ENCODE measurements at places on chromosomes 6 and 20. TPM values are rescaled to one million over a fixed set of nuclear protein-coding genes. Genes with fewer than 3 reads are reported as not detected.
A peak's percentile ranks its signal among the peaks of the same experiment; 100 is the strongest.

DNA sequence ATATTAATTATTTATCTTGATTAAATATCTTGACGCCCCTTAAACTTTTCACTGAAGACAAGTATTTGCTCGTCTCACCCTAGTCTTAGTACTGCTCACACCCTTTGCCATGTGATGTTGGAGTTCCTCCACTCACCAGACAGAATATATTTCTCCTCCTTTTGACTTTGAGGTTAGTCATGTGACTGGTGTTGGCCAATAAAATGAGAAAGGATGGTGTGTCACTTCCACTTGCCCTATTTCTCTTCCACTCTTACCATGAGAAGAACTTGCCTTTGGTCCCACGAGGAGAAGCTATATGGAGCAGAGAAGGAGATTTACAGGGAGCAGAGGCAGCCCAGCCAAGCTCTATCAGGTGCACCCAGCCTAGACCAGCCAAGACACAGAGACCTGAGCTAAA is 64.9 kb upstream of the TAB2 start:
- H3K4me3 ChIP-seq: no peak overlapping the region
- no peaks in the 10 kb centered on the region for H3K4me1 ChIP-seq
- H3K27ac ChIP-seq: no peak overlapping the region

DNA sequence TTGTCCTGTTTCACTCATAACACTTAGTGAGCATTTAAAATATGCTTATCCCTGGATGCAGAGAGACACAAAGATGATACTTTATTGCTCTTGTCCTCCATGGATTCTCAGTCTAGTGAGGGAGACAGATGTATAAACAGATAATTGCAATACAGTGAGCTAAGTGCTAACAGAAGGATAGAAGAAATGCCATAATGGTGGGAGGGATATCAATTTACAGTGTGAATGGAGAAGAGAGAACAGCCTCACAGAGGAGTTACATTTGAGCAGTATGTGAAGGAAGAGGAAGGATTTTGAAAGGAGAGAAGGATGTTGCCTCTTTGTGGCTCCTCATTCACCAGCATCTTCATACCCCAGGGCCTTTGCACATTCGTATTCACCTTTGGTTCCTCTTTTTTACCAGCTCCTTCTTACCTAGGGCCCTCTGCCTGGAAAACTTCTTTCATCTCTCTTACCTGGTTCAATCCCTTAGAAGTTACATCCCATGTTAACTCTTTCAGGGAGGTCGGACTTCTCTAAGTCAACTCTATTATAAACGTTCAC is 341.7 kb downstream of the PRL start:
- no peaks in the 10 kb centered on the region for H3K36me3 ChIP-seq
- no peak for DNase-seq
- no peak overlapping the region for H3K27ac ChIP-seq
- H3K4me1 ChIP-seq: peaks cover 10% of the 10 kb centered on the region

DNA sequence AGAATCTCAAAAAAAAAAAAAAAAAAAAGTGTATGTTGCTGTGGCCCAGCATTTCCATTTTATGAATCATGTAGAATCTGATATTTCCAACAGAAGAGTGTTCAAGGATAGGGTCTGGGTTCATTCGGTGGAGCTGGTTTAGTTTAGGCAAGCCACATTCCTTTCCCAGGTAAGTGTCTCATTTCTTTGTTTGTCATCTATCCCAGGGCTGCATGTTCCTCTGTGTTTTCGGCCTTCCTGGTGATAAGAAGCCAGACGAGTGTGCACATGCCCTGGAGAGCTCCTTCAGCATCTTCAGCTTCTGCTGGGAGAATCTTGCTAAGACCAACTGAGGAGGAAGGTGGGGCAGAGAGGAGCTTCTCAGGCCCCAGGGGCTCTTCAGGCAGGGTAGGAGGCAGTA is 38.2 kb downstream of the NFYA start:
- H3K27me3 ChIP-seq: no peaks in the 10 kb centered on the region
- H3K4me1 ChIP-seq: no peaks in the 10 kb centered on the region
- no peaks in the 10 kb centered on the region for H3K36me3 ChIP-seq
- no peak overlapping the region for H3K27ac ChIP-seq

- H3K4me1 ChIP-seq: no peaks in the 10 kb centered on the region
- no peaks in the 10 kb centered on the region for H3K36me3 ChIP-seq
- DNase-seq: no peak
- no peak overlapping the region for H3K4me3 ChIP-seq
- H3K27me3 ChIP-seq: no peaks in the 10 kb centered on the region
- H3K27ac ChIP-seq: no peak overlapping the region
These were observed 626.5 kb upstream of the MAP3K7 start for GRCh38 chr6:91213229-91213901.

DNA sequence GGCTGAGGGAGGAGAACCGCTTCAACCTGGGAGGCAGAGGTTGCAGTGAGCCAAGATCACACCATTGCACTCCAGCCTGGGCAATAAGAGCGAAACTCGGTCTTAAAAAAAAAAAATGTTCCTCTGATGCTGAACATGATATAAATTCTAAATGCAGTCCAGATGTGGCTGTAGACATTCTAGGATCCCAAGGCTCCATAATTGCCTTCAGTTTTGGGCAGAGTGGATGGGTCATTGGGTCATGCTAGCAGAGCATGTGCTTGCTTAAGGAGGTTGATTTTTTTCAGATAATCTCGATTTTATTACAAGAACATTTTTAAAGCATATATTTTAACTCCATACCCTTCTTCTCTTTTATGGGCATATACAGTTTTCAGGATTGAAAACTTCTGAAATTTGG is 112.0 kb downstream of the UTRN start:
- H3K4me1 ChIP-seq: no peaks in the 10 kb centered on the region
- no peaks in the 10 kb centered on the region for H3K27me3 ChIP-seq
- no peak overlapping the region for H3K27ac ChIP-seq

GRCh38 chr20:8764344-8764962 is 304.4 kb upstream of the PLCB4 start:
- H3K4me3 ChIP-seq: no peak overlapping the region
- no peaks in the 10 kb centered on the region for H3K4me1 ChIP-seq
- no peaks in the 10 kb centered on the region for H3K27me3 ChIP-seq
- H3K27ac ChIP-seq: no peak overlapping the region
- H3K36me3 ChIP-seq: no peaks in the 10 kb centered on the region
- no peak for DNase-seq

DNA sequence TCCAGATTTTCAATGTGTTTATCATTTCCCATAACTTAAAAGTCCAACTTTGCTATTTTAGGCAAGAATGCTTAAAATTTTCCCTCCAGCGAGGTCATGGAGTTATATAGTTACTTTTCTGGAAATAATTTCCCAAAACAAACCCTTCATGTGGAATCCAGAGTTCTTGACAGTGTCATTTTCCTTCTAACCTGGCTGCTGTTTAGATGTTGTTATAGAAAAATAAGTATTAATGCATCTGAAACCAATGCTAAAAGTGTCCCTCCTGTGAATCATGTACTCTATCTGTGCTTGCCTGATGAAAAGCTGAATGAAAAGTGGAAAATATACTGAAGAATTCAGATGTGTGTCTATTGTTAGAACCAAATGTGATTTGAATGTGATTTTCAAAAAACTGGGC is 245.3 kb upstream of the HSF2 start:
- no peak overlapping the region for H3K27ac ChIP-seq
- H3K27me3 ChIP-seq: no peaks in the 10 kb centered on the region
- no peak overlapping the region for H3K4me3 ChIP-seq

- H3K27me3 ChIP-seq: no peaks in the 10 kb centered on the region
- no peaks in the 10 kb centered on the region for H3K36me3 ChIP-seq
- no peak overlapping the region for H3K27ac ChIP-seq
- no peak for DNase-seq
These were observed 155.6 kb upstream of the SMLR1 start for GRCh38 chr6:130671577-130671976.

DNA sequence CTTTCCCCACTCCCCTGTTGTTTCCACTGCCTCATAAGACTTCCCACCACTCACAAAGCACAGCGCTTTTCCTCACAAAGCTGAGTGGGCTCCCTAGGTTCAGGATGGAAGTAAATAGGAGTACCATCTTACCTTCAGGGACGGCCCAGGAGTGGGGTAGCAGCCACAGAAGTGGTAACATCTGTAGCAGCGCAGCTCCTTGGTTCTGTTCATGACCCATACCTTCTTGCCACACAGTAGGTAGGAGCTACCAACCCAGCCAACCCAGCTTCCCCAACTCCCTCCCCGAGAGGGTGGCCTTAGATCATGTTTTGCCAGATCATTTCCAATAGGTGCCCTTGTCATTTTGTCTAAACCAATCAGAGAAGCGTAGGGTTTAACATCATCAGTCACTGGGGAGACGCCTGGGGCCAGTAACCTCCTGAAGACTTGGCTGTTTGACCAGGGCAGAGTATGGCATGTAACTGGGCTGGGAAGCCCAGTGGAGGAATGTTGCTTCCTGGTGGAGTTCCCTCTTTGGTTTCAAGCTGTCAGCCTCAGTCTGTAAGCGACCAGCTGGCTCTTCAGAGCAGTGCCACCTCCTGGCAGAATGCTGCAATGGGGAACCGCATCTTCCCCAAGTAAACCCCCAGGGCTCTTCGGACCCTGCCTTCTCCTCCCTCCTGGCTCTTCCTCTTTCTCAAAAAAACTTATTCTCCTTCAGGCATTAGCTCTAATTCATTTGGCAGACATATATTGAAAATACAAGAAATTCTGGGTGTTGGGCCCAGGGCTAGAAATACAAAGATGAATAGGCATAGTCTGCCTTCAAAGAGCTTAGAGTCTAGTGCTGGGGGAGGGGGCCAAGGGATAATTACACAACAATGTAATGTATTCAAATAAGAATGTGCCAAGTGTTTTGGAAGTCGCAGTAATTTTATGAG is at the start of gene HLA-DMA:
Gene HLA-DMA, minus strand, starts transcription at position 281 of the 923 bp plus-strand sequence. Its CDS starts 61 bp downstream, at position 220.
- H3K27me3 ChIP-seq: no peaks in the 10 kb centered on the region
- H3K4me3 ChIP-seq: no peak within 1 kb of the TSS
- no peak within 1 kb of the TSS for H3K27ac ChIP-seq

- H3K27ac ChIP-seq: no peak overlapping the region
- H3K36me3 ChIP-seq: no peaks in the 10 kb centered on the region
- DNase-seq: no peak
- peaks cover 28% of the 10 kb centered on the region for H3K4me1 ChIP-seq
These were observed 2.8 kb upstream of the ASF1A start for GRCh38 chr6:118890997-118891790.

GRCh38 chr6:56954403-56955170 is at the start of gene BEND6:
Gene BEND6, plus strand, starts transcription at chr6:56955107. Its CDS starts 26,704 bp downstream, at chr6:56981811.
- H3K36me3 ChIP-seq: no peaks in the 10 kb centered on the region
- peak within 1 kb of the TSS; percentile 94 for H3K4me3 ChIP-seq
- H3K27ac ChIP-seq: peak within 1 kb of the TSS; percentile 94

- H3K27ac ChIP-seq: no peak overlapping the region
- DNase-seq: no peak
- H3K36me3 ChIP-seq: no peaks in the 10 kb centered on the region
- no peak overlapping the region for H3K4me3 ChIP-seq
- H3K27me3 ChIP-seq: no peaks in the 10 kb centered on the region
- H3K4me1 ChIP-seq: peaks cover 49% of the 10 kb centered on the region
These were observed 35.3 kb downstream of the FOXP4 start for GRCh38 chr6:41581381-41581991.

- no peak overlapping the region for H3K27ac ChIP-seq
- no peaks in the 10 kb centered on the region for H3K4me1 ChIP-seq
- no peak for DNase-seq
- H3K4me3 ChIP-seq: no peak overlapping the region
- H3K36me3 ChIP-seq: no peaks in the 10 kb centered on the region
These were observed 18.7 kb downstream of the CCDC170 start for GRCh38 chr6:151512481-151512880.

DNA sequence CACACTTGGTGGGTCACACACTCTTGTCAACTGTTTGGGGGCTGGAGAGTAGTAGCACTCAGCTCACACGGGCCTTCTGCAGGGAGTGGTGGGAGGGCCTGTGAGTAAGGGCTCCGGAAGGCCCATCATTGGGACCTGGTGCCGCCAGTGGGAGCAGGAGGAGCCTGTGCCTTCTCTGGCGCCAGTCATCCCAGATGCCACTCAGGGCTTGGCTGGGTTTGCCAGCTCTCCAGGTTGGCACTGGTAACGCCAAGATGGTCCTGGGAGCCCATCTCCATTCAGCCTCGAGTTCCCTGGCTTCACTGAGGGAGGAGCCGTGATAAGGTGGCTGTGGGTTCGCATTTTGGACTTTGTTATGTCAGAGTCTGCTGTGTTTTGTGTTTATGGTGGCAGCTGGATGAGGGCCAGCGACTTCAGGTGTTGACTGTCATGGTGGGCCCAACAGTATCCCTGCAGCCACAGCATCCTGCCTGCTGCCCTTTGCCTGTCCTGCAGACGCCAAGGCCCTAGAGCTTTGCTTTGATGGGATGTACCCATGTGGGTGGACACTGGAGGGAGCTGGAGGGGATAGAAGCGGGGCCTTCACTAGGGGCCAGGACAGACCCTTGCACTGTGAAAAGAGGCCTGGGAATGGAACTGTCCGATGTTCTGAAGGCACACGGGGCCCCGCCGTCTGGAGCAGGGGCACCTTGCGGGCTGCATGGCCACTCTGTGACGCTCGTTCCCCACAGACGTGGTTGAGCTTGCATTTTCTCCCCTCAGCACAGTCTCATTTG is 13.3 kb upstream of the DNAJC5 start:
- no peaks in the 10 kb centered on the region for H3K27me3 ChIP-seq
- H3K36me3 ChIP-seq: 0 out of 2 replicates have a peak, but pooled peaks cover 11% of the 10 kb centered on the region
- H3K4me1 ChIP-seq: no peaks in the 10 kb centered on the region
- H3K4me3 ChIP-seq: no peak overlapping the region
- no peak overlapping the region for H3K27ac ChIP-seq

GRCh38 chr6:53854843-53855567 is 60.2 kb downstream of the LRRC1 start:
- H3K4me1 ChIP-seq: no peaks in the 10 kb centered on the region
- H3K36me3 ChIP-seq: no peaks in the 10 kb centered on the region
- DNase-seq: no peak
- no peaks in the 10 kb centered on the region for H3K27me3 ChIP-seq

- H3K4me1 ChIP-seq: peaks cover 6% of the 10 kb centered on the region
- H3K27me3 ChIP-seq: no peaks in the 10 kb centered on the region
- H3K36me3 ChIP-seq: no peaks in the 10 kb centered on the region
These were observed 215.0 kb upstream of the PLCB4 start for GRCh38 chr20:8853805-8854338.

The OVOL2 gene
- 11.5 TPM for polyA plus RNA-seq

The SPEF1 gene
- polyA plus RNA-seq: 0.85 TPM

The FBXO5 gene
- 41.3 TPM for polyA plus RNA-seq

The ATXN1 gene
- 3.9 TPM for polyA plus RNA-seq

The PMEPA1 gene
- polyA plus RNA-seq: 15.4 TPM

The OXT gene
- 1.5 TPM for polyA plus RNA-seq

The RANBP9 gene
- 11.9 TPM for polyA plus RNA-seq

The PDSS2 gene
- 7.3 TPM for polyA plus RNA-seq
